COR-L47 (cell line): ENCODE measurements at places on chromosomes 5 and 9.

GRCh38 chr5:6556802-6557102 is 76.1 kb downstream of the NSUN2 start:
- no peak for DNase-seq

DNA sequence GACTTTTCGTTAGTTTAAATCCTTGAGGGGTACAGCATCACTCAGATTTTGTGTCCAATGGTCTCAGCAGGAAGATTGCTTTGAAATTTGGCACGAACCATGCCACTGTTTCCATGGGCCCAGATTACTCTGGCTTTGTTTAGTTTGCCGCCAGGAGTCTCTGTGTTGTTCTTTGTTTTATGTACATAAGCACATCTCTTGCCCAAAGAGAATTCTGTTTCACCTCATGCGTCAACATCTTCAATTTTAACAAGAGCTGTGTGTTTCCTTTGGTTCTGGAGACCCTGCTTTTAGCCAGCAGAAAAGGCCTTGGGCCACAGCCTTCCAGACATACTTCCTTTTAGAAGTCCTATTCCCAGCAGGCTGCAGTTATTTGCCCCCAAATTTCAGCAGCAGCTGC is 62.4 kb downstream of the TNPO1 start:
- peak; percentile 88 for DNase-seq

DNA sequence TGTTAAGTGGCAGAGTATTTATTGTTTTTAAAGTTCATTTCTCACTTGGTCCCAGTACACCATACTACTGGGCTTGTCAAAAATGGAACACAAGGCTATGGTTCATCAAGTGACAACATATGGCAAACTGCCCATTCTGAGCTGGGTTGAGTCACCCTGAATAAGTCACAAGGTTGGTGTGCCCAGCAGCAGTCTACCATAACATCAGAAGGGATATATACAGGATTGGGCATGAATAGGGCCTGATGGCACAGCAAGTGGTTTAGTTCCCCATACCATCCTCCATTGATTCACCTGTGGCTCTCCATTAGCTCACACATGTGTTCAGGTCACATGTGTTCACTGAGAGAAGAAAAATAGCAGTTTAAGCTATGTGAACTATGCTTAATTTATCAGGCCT is 249.8 kb upstream of the PRDM9 start:
- DNase-seq: no peak

DNA sequence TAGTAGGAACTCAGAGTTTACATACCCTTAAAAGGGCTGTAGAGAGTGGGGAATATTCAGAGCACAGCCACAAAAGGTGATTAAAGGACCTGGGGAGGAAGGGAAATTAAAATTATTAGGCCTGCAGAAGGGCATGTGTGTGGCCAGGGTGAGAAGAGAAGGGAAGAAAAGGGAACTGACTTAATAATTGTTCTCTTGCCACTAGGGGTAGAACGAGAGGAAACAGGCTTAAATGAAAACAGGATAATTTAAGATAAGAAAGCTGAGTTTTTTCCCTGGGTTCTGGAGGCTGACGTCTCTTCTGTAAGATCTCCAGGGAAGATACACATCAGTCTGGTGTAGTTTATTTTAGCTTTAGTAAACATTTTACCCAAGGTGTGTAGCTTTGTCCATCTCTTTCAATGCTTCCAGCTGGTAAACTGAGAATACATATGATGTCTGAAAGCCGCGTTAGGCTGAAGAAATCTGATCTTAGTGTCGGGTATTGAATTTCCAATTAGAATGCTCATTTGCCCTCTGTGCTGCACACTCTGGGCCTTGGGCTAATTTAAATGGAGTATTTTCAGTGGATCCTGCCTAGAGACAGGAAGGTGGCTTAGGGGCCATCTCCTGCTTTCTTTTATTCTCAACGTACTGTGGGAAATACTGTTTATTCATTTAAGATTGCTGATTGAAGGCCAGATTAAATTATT is 416.8 kb downstream of the TMEM38B start:
- peak; percentile 7 for DNase-seq

- peak; percentile 29 for DNase-seq
Observed at GRCh38 chr9:14320271-14321181, 6.6 kb upstream of the NFIB start.

DNA sequence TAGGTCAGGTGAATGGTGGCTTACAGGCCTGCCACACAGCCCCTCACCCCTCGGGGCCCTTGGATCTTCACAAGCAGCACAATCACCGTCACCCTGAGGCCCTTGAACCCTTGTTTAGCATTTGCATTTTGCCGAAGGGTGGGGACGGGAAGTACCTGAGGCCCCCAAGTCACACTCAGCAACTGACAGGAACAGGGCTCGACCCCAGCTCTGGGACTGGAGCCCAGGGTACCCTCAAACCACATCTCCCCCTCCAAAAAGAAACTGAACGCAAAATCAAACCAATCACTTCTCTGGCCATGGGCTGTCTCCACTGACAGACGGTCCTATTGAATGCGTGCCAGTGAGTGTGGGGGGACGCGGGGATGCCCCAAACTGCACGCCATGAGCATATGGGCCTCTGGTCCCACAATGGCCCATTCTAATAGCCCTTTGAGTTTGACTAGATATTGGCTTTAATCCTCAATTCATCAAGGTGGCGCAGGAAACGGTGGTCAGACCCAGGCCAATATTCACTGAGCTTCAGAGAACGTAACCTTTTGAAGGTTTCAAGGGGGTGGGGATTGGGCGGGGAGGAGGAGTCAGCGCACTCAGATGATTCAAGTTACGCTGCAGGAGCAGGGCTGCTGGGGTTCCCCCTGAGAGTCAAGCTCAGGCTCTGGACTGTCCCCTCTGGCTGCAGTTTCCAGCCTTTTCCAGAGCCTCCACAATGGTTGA is 176.0 kb downstream of the DAB2IP start:
- no peak for DNase-seq

DNA sequence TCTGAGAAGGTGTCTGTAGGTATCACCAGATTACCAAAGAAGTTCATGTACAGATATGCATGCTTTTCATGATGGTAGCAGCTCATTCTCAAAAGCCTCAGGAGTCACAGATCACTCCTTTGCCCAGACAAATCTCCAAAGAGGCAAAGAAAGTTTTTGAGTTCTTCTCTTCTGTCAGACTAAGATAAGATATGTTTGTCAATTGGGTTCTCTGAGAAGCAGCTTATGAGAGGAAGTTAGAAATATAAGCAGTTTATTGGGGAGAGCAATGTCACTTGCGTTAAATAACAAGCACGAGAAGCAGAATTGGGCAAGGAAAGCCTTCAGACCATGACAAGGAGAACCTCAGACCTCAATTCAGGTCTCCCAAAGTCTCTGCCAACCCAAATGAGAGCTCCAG is 219.2 kb upstream of the KLF4 start:
- no peak for DNase-seq
